ENCODE measurements at places on chromosomes 4 and X.

DNA sequence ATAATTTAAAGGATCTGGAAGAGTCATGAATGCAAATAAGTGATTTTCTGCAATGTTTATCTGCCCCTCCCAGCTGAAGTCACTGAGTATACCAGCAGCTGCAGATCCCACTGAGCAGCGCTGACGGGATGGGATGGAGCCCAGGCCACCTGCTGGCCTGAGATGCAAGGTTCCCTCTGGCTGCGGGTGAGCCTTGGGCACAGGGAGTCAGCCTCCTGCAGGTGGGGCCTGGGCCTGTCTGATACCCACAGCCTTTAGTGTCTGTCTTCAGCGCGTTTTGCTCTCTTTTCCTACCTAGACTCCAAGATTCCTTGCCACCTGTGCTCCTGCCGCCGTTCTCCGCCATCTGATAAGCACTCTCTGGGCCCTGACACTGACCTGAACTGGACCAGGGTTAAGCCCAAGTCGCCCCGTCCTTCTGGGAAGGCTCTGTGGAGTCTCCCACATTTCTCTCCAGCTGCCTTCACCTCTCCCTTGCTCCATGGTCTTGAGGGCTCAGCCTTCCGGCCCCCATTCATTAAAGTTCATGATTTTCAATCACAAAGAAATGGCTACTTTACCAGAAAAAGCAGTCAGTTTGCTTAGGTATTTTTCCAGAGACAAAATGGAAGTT, 223.1 kb upstream of the FAT1 start:
- no peak for DNase-seq

GRCh38 chr4:153266988-153267387, 62.7 kb downstream of the TRIM2 start:
- no peak for DNase-seq

GRCh38 chr4:16140879-16141249, 57.0 kb upstream of the PROM1 start:
- no peak for DNase-seq

DNA sequence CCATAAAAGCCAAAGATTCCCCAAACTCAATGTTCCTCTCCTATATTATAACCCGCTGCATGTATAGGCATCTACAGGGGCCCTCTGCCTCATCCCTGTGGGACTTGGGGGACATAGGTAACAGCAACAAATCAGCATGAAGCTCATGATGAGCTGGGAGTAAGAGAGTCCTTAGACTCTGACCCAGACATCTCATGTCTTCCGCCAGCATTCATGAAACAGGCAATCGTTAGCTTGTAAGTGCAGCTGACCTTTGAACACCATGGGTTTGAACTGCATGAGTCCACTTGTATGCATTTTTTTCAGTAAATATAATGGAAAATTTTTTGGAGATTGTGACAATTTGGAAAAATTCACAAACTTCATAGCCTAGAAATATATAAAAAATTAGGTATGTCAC, 10.4 kb upstream of the SCOC start:
- no peak for DNase-seq

- no peak for DNase-seq
Observed at GRCh38 chrX:19174401-19175025, 52.2 kb upstream of the ADGRG2 start.

- DNase-seq = no peak
Observed at GRCh38 chr4:177879851-177880250, 437.6 kb upstream of the AGA start.

GRCh38 chr4:170652571-170652970, 562.8 kb upstream of the AADAT start:
- DNase-seq = no peak

- no peak for DNase-seq
Observed at GRCh38 chr4:36208893-36209473, 35.3 kb downstream of the ARAP2 start.

DNA sequence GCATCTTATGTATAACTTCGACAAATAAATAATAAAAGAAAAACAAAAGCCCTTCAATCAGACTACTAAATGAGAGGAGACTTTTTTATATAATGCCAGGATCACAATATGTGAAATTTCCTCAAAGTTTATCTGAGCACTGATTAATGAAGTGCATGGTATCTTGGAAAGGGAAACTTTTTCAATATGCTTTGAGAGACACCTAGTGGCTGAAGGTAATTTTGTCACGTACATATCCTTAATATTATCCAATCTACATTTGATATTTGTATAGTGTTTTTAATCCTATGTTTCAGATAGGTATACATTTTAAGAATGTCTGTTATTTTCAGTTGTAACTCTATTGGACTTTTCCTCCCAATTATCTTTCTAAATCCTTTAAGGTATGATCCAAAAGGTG, 146.8 kb downstream of the KLHL4 start:
- DNase-seq = no peak

DNA sequence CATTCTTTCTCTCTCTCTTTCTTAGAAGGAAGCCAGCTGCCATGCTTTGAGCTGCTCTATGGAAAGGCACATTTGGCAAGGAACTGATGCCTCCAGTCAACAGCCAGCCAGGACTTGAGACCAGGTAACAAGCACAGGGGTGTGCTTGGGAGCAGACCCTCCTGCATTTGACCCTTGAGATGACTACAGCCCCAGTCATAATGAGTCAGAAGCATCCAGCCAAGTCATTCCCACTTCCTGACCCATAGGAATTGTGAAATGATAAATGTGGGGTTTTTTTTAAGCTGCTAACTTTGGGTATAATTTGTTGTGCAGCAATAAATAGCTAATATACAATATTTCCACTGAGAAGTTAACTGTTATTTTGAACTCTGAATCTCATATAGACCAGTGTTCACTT, 446.9 kb downstream of the GRXCR1 start:
- no peak for DNase-seq

- no peak for DNase-seq
Observed at GRCh38 chrX:51891821-51892551, 1.4 kb upstream of the MAGED1 start.

Measured in activated naive CD8-positive, alpha-beta T cell treated with anti-CD3 and anti-CD28 coated beads, Interleukin-2, amount 50 U/mL, for 16 hours (primary cell).